Activated CD8-positive, alpha-beta memory T cell treated with anti-CD3 and anti-CD28 coated beads for 48 hours (primary cell): ENCODE measurements at places on chromosomes 4 and X.

GRCh38 chrX:9988762-9989161, 21.6 kb downstream of the CLDN34 start:
- no peak for DNase-seq

- no peak for DNase-seq
These were observed 1.6 kb upstream of the AP1S2 start for GRCh38 chrX:15856222-15856587.

DNA sequence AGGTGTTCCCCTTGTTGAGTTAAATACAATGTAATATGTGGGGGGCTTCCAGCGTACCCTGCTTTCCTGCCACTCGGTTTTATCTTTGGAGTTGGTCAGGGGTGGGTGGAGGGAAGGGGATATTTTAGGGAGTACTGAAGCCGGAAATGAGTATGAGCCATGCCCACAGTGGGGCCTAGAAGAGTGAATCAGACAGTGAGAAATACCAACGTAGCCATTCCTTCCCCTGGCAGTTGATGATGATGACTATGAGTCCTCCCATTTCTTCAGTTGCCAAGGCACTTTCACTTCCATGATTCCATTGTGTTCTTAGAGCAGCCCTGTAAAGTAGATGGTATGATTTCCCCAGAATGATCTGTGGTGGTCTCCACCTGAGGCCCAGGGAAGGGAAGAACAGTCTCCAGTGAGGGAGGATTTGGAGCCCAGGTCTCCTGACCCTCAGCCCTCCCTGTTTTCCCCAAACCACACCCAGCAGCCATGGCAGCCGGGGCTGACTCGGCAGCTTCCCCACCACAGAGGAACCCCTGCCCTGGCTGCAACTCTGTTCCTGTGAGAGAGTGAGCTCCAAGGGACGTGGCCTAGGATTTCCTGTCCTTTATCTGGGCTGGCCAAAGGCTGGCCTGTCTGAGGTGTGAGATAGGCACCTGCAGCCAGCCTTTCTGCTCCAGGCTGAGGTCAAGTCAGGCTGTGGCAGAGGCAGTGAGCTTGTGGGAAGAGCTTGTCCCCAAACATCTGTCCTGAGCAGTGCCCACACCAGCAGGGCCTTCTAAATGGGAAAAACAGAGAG, 52.7 kb downstream of the STARD8 start:
- DNase-seq, result no peak

GRCh38 chr4:33772582-33772981, 2471.7 kb downstream of the ARAP2 start:
- no peak for DNase-seq
